Neural crest cell (in vitro differentiated cells): ENCODE measurements at places on chromosomes 3 and 15.

GRCh38 chr3:39286771-39287170, 6.9 kb upstream of the CX3CR1 start:
- no peak for DNase-seq

- DNase-seq: no peak
These were observed 36.1 kb upstream of the TMCO5A start for GRCh38 chr15:37898362-37898761.

GRCh38 chr15:82186719-82187406, 75.7 kb downstream of the EFL1 start:
- DNase-seq: no peak

DNA sequence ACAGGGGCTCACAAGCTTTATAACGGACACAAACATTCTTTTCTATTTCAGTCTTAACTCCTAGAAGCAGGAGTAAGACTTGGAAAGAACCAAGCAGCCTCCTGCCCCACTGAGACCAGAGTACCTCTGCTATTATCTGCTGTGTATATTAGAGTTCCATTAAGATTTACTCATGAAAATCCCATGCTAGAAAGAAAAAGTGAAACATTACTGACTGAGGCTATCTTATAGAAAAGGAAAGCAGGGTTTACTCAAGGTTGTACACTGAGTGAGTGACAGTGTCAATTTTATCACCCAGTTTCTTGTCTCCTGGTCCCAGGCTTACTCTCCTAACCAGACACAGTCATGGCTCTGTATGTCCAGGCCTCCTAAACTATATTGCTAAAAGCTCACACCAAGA, 97.9 kb upstream of the SOX2 start:
- no peak for DNase-seq

DNA sequence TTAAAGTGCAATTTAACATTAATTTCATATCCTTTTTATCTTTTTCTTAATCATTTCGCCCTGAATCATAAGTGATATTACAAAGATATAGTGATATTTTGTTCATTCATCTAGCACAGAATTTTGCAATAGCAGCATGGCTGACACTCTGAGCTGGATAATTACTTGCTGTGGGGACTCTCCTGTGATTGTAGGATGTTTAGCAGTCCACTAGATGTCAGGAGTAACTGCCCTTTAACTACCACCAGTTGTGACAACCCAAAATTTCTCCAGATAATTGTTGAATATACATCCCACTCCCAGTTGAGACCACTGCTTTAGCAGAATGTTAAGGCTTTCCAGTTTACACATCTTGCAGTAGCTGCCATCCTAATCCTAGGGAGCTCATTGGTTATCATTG, 196.8 kb upstream of the MBNL1 start:
- DNase-seq: no peak

DNA sequence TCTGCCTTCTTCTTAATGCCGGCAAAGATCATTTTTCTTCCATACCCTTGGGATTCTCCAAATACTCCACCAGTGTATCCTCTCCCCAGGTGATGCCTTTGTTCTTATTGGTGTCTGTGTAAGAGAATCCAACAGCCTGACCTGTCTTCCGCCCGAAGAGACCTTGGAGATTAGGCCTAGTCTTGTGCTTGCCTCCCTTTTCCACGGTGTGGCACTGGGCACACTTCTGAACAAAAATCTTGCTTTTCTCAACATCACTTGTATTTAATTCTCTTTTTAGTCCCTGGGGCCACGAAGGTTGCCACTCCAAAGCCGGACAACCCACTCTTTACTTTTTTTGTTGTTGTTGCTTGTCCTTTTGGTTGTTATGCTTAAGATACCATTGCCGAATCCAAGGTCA, 14.0 kb upstream of the EMC3 start:
- no peak for DNase-seq

DNA sequence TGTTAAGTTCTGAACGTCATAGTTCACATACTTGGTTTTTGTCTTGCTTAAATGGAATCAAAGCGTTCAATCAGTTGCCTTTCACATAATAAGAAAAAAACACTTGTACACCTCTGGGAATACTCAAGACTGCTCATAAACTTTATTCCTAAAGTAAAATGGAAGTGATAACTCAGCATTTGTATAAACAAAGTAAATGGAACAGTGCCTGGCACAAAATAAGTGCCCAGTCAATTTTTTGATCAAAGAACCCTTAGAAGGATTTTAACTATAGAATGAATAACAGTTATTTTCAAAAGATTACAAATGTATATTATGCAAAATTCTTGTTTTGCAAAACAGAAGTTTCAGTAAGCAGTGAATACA, 1.3 kb downstream of the RAB5A start:
- no peak for DNase-seq

GRCh38 chr3:105511031-105511430, 144.3 kb downstream of the ALCAM start:
- DNase-seq: no peak

GRCh38 chr15:78695854-78696253, 54.8 kb upstream of the CHRNB4 start:
- DNase-seq: no peak

GRCh38 chr15:100330221-100330620, 11.6 kb downstream of the ADAMTS17 start:
- DNase-seq: no peak

DNA sequence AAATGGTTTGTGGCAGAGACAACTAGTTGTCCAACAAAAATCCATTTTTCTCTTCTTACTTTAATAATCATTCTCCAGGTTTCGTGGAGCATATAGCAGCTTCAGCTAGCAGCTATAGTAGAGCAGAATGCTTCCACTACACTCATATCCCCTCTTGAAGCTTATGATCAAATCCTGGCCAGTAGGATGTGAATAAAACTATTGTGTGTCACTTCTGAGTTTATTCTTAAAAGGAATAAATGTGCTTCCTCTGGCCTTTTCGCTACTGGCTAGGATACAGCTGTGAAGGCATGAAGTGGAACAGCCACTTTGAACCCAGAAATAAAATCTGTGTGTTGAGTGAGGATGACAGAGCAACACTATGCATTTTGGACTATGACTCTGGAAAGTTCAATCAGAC, 7.8 kb upstream of the CPOX start:
- DNase-seq: no peak

GRCh38 chr15:31241888-31242522, 84.6 kb upstream of the KLF13 start:
- DNase-seq: no peak
